A673 (cell line): ENCODE measurements at places on chromosomes 5 and 9. TPM values are rescaled to one million over a fixed set of nuclear protein-coding genes. Genes with fewer than 3 reads are reported as not detected.

DNA sequence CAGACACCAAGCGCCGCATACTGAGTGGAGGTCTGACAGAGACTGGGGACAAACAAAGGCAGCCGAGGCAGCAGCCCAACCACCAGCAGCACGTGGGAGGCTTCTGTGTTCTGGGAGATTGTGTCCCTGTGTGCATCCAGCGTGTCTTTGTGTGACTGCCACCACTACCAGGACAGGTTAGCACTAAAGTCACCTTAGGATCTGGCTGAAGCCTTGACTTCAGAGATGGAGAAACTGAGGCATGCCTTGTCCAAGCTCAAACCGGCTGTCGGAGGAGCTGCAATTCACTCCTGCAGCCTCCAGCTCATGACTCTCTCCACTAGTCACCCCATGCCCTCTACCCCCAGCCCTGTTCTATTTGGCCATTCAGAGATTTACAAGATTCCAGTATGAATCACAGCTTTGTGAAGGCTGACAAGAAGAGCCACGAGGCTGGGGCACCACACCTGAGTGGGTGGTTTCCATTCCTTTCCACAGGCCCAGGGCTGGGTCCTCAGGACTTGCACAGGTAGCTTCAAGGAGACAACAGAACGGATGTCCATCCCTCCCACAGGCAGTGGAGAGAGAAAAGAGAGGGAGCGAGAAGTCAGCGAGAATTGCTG lies 69.3 kb downstream of the SHB start:
- DNase-seq = peak; percentile 40

DNA sequence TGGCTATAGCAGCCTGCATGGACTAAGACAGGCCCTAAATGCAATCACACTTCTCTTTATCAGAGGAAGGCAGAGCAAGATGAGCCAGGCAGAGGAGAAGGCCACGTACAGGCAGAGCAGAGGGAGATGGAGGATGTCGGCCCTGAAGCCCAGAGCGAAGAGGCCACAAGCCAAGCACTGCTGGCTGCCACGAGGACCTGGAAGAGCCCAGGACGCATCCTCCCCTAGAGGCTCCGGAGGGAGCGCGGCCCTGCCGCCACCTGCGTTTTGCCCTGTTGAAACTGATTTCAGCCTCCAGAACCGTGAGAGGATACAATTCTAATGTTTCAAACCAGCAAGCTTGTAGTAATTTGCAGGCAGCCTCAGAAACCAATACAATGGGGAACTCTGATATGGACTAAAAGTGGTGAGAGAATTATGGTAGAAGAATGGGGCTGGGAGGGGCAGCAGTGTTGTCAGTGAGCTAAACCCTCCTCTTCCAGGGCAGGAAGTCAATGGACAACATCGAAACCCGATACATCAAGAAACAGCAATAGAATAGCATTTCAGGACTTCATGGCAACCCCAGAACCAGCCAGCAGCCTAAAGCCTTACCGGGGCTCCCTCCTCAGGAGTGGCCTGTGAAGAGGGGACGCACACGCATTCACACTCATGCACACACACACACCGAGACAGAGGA lies 32.6 kb downstream of the ADAMTS2 start:
- DNase-seq = no peak

- no peak for DNase-seq
Observed at GRCh38 chr5:116847960-116848359, 273.3 kb upstream of the SEMA6A start.

GRCh38 chr9:2241461-2241835 lies 226.3 kb downstream of the SMARCA2 start:
- DNase-seq = no peak

GRCh38 chr9:4266602-4267001 lies 33.3 kb downstream of the GLIS3 start:
- DNase-seq = no peak

- DNase-seq = peak; percentile 61
Observed at GRCh38 chr9:693201-694091, 148.1 kb upstream of the DMRT1 start.

- no peak for DNase-seq
Observed at GRCh38 chr5:176743136-176743861, 67.1 kb upstream of the UNC5A start.

- no peak for DNase-seq
Observed at GRCh38 chr9:12069366-12069765, 623.8 kb upstream of the TYRP1 start.

NTRK2 gene
- total RNA-seq = 0.04 and 0.06 TPM in 2 replicates

ZNF366 gene
- total RNA-seq = not detected in 2 replicates

LMX1B gene
- not detected in 2 replicates for total RNA-seq

SPINK5 gene
- not detected in 2 replicates for total RNA-seq

PTPA gene
- total RNA-seq = 153 and 157 TPM in 2 replicates
